ENCODE measurements at places on chromosomes 7 and 10.

DNA sequence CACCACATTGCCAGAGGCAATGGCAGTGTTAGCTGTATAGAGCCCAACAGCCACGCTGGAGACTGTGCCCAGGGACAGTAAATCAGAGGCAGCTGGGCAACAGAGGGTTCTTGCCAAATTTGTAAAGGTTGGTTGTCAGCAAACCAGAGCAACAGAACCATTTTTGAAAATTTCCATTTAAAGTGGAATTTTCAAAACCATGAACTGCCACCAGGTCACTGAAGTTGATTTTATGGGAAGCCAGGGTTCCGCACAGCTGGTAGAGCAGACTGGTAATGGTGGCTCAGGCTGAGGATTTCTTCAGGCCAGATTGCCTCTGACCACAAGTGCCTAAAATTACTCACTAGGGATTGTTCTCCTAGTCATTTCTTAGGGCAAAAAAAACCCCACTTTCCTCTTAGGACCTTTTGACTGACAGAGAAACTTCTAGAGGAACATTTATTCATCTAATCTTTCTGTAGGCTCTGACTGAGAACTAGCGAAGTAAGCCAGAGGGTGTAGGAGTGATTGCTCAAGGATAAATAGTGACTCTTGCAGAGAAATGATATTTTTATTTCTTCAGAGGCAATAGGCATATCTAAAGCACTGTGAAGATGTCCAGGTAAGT, 342.4 kb downstream of the BBS9 start:
- no peak for DNase-seq

GRCh38 chr7:157875230-157876179, 538.7 kb downstream of the DNAJB6 start:
- DNase-seq: no peak

GRCh38 chr10:95660283-95660682, 3.8 kb upstream of the ALDH18A1 start:
- DNase-seq: no peak

- no peak for DNase-seq
These were observed 27.6 kb upstream of the PRKG1 start for GRCh38 chr10:51046654-51047053.

GRCh38 chr10:6885284-6885683, 305.2 kb upstream of the PRKCQ start:
- no peak for DNase-seq

- no peak for DNase-seq
These were observed 228.3 kb downstream of the CALN1 start for GRCh38 chr7:72183835-72184234.

DNA sequence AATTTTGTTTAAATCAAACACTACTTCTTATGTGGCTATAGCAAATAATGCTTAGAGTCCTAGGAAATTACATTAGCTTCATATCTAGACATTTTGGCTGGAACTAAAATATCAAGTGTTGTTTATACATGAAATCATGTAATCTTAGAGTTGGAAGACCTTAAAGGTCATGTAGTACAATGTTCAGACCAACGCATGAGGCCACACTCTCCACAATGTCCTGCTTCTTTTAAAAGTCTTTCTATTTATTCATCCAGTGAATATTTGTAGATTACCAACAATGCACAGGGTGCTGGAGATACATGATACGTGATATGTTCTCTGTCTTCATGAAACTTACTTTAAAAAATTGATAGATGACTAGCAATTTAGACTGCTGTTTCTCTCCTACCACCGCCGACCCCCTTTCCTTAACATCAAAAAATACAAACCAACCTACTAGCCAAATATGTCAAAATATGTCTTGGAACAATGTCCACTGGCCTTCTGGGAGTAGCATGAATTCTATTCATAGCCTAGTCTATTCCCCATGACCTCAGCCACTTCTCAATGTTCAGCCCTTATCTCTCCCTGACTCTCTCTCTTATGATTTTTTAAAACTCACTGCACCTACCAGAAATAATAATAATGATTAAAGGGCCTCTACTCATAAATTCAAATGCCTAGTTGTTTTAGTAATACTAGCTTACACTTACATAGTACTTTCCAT, 59.5 kb upstream of the CAV2 start:
- no peak for DNase-seq

GRCh38 chr10:70779511-70780369, 5.4 kb downstream of the TBATA start:
- no peak for DNase-seq

GRCh38 chr10:124248056-124249045, 155.0 kb upstream of the CHST15 start:
- DNase-seq: no peak

DNA sequence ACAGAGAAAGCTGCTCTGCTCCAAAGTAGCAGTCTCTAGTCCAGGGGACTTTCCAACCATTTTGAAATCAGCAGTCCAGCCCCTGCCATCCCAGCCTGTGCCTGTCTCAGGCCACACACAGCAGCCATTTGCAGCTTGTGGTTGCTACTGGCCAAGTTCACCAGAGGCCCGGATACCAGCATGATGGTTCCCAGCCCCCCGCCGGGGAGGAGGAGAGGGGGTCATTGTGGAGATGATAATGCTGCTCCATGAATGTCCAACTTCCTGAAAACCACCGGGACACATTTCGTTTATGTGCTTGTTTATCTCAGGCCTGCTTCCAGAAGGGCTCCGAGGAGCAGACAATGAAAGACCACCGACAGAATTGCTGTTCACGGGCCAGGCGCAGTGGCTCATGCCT, 160.0 kb downstream of the UBE2H start:
- DNase-seq: no peak

DNA sequence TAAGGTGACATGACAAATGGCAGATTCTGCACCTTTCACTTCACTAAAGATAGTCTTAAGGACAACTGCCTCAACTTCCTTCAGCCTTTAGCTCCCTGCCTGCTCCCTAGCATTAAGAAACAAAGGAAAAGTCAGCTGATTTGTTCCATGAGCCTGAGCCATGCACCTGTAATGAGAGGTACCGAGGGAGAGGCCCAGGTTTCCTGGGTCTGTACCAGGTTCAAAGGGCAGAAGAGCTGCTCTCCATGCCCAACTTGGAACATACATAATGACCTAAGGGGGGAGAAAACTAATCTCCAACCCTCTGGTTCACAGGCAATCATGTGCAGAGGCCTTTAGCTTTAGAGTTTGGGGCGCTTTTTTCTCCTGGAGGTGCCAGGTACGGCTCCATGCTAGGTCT, 111.2 kb downstream of the JAZF1 start:
- DNase-seq: no peak

DNA sequence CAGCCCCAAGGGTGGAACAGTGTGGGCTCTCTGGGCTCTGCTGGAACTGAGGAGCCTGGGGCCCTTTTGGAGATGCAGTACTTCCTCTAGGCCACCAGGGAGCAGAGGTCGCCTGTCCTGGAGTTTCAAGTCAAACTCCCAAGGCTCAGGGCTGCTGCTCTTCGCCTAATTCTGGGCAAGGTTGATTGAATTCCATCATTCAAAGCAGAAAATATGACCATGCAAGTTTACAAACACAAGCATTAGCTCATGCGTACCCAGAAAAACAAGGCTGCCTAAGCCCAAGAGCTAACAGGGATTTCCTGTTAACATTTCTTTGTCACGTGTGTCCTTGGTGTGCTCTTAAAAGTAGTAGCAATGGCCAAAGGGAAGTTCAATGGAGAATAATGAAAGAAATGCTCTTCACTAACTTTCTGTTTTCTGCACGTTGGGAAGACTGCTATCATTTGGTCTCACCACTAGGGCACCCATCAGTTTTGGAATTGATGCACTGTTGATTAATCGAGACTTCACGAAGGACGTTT, 20.1 kb downstream of the LDB3 start:
- no peak for DNase-seq

GRCh38 chr10:772227-772637, 82.8 kb upstream of the DIP2C start:
- DNase-seq: no peak

GRCh38 chr10:125375210-125375609, 214.8 kb upstream of the CTBP2 start:
- no peak for DNase-seq

DNA sequence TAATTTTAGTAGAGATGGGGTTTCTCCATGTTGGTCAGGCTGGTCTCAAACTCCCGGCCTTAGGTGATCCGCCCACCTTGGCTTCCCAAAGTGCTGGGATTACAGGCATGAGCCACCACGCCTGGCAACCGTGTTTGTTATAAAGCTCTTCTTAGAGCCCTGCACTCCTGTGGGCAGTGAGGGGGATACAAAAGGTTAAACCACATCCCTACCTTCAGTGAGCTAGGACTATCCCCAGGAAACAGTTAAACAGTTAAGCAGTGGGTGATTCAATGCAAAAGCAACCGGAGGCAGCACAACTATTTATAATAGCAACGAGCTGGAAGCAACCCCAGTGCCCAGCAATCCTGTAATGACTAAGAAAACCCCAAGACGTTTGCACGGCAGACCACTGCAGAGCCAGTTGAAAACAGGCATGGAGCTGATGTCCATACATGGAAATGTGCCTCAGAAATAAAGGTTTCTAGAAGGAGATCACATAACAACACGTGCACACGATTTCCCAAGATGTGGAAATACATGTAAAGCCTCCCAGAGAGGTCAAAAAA, 107.2 kb upstream of the LYZL2 start:
- no peak for DNase-seq

DNA sequence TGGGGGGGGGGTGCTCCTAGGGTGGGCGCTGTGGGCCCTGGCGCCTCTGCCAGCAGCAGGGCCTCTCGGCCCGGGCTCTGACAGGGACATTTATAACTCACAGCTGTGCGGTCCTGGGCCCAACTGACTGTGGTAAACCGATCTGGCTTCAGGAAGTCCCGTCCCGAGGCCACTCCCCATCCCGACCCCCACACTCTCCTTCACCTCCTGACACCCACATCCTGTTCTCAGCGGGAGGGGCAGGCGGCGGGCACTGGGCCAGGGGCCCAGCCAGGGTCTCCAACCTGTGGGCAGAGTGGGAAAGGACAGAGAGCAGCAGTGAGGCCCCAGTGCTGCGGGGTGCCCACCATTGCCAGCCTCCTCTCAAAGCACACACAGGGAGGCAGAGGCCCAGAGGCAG, 69.1 kb downstream of the ZMIZ1 start:
- DNase-seq: no peak

- no peak for DNase-seq
These were observed 32.1 kb downstream of the KCNMA1 start for GRCh38 chr10:77605466-77605865.

DNA sequence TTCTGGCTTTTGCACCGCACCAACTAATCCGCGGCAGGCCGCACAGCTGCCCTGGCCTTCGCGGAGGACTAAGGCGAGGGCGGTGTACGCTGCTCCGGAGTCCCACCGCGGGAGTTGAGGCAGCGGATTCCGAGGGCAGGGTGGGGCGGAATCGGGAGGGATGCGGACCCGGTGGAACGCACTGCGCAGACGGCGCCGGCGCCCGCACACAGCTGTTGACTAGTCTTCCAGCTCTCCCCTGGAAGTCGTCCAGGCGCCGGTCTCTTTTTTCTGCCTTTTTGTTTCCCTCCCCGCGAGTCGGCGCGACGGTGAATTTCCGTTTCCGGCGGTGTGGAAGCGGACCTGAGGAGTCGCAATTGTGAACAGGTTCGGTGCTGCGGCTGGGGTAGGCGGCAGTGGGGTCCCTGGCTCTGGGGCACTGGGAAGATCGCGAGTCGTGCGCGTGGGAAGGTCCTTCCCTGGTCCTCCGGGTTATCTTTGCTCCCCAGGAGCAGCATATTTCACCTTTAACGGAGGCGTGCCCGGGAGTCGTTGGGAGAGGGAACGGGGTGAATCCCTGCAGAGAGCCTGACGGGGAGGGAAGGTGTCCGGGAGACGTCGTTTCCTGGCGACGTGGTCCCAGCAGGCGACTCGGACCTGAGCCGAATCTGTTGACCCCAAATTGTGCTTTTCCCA, at the start of gene ASAH2B:
Gene ASAH2B, plus strand, starts transcription at position 319 of the 675 bp plus-strand sequence. CDS start 5,195 bp downstream, outside the sequence.
- peak; percentile 36 for DNase-seq

- no peak for DNase-seq
These were observed 76.7 kb downstream of the CHN2 start for GRCh38 chr7:29271319-29271658.

DNA sequence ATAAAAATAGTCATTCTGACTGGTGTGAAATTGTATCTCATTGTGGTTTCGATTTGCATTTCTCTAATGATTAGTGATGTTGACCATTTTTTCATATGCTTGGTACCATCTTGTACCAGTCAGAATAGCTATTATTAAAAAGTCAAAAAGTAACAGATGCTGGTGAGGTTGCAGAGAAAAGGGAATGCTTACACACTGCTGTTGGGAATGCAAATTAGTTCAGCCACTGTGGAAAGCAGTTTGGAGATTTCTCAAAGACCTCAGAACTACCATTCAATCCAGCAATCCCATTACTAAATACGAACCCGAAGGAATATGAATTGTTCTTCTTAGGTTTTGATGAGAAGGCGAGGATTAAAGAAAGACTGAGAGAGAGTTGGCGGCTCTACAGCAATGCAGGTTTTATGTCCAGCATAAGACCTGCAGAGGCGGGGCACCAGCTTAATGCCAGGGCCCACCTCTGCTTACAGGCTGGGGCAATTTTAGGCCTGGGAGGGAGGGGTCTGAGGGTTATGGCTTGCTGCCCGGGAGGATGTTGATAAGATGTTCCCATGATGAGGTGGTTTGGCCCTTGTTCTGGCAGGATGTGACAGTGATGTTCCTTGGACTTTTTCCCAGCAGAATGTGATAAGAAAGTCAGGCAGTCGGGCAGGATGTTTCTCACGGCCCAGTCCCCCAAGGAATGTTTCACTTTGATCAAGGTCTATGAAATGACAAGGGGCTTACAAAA, 74.4 kb downstream of the MEST start:
- no peak for DNase-seq

DNA sequence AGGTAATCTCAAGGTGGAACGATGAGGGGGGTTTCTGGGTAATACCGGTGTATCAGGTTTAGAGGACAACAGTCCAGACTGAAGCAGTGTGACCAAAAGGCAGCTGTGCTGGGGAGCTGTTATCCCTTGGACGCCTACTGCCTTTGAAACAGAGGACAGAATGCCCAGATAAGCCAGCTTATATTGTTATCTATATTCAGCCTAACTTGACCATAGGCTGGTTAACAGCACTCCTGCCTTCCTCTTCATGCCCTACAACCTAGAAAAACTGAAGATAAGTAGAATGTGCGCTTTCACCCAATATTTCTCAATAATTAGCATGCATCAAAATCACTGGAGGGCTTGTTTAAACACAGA, 44.9 kb downstream of the IL6 start:
- no peak for DNase-seq

DNA sequence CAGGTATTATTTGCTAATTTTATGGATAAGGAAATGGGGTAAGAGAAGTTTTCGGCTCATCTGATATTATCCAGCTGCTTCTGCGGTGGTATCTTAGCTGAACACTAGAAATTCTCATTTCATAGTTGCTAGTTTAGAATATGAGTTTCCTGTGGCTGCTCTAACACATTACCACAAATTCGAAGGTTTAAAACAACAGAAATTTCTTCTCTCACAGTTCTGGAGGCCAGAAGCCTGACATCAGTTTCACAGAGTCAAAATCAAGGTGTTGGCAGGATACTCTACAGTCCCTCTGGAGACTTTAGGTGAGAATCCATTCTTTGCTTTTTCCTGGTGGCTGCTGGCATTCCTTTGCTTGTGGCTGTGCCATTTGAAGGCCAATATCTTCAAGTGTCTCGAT, 205.9 kb downstream of the PTEN start:
- DNase-seq: no peak

GRCh38 chr7:43721193-43721806, 8.0 kb downstream of the COA1 start:
- DNase-seq: no peak

All from SHP77 treated with DMSO at 0.1 percent for 48 hours (cell line).